ENCODE measurements at places on chromosomes 11 and 22.
A peak's percentile ranks its signal among the peaks of the same experiment; 100 is the strongest.

- DNase-seq: no peak
Observed at GRCh38 chr11:9509041-9509440, 48.2 kb downstream of the ZNF143 start.

GRCh38 chr22:45101515-45102227 is 62.1 kb upstream of the NUP50 start:
- peak; percentile 52 for DNase-seq

GRCh38 chr11:96332126-96332771 is 10.7 kb downstream of the MAML2 start:
- DNase-seq: no peak

DNA sequence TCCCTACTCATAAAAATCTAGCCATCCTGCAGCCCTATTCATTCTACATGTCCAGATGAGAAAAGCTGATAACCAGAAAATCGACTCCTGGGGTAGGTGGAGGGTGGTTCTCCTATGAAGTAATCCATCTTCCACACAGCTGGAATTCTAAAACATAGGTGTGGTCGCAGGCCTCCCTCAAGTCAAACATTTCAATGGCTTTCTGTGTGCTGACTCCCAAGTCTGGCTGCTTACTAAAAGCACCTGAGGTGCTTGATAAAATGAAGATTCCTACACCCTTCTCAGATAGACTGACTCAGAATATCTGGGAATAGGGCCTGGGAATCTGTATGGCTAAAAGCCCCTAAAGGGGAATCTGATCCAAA is 26.1 kb downstream of the IRAG1 start:
- no peak for DNase-seq

DNA sequence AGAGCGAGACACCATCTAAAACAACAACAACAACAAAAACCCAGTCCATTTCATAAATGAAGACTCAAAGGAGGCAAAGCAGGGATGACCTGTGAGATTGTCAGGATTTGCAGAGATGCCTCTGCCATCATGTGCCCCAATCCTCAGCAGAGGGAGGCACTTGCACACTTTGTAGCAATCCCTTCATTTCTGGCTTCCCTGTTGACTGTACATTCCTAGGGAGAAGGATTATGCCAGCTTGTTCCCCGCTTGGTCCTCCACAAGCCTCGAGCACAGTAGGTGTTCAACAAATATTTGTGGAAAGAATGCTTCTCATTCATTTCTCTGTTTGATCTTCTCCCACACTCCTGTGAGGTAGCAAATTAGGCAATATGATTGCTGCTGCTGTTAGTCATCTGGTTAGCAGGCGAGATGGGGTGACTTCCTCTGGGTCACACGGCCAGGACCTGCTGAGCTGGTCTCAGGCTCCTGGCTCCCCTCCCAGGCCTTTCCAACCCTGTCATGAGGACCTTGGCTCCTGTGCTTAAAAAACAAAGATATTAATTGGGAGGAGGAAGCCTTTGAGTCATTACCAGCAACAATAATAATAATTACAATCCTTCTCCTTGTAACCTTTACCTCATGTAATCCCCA is 34.1 kb downstream of the LIF start:
- DNase-seq: no peak

DNA sequence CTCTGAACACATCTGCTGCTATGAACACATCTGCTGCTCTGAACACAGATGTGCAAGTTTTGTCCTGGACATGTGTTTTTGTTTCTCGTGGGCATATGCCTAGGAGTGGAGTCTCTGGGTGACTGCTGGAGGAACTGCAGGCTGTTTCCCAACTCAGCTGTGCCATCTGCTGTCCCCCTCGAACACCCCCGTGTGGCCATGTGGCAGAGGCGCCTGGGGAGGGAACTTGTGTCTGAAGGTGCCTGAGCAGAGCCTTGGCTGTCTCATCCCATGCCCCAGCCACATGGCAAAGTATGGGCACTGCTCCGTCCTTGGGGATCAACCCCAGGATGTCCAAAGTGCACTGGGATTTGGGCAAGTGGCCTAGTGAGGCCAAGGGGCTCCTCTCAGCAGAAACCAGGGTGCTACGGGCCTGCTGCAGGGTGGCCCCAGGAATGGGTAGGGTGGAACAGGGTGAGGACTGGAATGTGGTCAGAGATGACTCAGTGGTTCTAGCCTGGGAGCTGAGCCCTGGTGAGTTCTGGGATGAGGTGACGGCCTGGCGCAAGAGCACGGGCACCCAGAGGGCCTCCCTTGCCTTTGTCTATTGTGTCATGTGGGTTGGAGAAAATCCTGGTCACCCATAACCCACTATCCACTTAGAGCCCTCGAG is 14.7 kb downstream of the GATD1 start:
- DNase-seq: no peak

DNA sequence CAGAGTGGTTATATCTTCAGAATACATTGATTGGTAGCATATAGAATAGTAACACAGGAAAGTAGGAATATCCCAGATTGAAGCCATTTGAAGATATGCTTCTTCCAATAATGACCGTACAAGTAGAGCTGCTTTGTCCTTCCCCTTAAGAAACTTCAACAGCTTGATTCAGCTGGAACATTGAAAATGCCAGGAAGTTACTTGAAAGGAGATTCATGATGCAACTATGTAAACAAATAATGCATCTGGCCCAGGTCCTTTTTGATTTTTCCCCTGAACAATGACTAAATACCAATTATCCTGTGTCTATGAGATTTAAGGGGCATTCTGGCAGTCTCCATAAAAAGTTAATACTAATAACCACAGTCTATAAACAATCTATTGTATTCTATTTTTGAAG is 3.0 kb downstream of the DKK3 start:
- no peak for DNase-seq
